ENCODE measurements at places on chromosomes 16 and 17.

- no peak for DNase-seq
Measured at GRCh38 chr16:66728804-66729203, 22.6 kb downstream of the DYNC1LI2 start.

DNA sequence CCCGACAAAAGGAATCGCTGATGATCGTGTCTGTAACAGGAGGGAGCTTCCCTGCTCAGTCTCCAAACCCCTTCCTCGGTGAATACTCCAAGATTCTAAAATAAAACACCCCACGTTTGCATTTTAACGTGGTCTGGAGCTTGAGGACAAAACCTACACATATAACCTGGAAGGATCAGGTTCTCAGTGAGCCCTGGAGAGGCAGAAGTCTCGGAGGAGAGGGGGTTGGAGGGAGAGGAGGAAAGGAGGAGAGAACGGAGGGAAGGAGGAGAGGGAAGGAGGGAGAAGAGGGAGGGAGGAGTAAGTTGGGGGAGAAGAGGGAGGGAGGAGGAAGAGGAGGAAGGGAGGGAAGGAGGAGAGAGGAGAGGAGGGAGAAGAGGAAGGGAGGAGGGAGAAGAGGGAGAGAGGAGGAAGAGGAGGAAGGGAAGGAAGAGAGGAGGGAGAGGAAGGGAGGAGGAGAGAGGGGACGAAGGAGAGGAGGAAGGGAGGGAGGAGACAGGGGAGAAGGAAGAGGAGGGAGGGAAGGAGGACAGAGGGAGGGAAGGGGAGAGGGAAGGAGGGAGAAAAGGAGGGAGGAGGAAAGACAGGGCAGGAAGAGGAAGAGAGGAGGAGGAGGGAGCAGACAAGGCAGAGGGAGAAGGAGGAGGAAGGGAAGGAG, 27.4 kb upstream of the GINS2 start:
- DNase-seq, result no peak

GRCh38 chr17:16873174-16874035, 98.5 kb downstream of the TNFRSF13B start:
- no peak for DNase-seq

GRCh38 chr17:51770027-51770759, 388.3 kb downstream of the CA10 start:
- DNase-seq, result no peak

DNA sequence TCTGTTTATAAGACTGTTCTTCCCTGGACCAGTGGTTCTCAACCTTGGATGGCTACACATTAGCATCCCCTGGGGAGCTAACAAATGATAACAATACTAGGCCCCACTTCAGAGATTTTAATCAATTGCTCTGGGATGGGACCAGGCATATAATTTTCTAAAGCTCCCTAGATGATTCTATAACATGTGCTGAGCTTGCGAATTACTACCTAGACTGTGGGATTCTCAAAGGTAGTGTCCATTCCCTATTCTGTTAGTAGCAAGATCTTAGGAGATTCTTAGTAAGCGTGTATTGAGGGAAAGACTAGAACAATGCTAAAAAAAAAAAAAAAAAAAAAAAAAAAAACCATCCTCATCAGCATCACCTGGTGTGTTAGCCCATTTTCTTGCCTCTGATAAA, 412.0 kb upstream of the CDH5 start:
- DNase-seq, result no peak

DNA sequence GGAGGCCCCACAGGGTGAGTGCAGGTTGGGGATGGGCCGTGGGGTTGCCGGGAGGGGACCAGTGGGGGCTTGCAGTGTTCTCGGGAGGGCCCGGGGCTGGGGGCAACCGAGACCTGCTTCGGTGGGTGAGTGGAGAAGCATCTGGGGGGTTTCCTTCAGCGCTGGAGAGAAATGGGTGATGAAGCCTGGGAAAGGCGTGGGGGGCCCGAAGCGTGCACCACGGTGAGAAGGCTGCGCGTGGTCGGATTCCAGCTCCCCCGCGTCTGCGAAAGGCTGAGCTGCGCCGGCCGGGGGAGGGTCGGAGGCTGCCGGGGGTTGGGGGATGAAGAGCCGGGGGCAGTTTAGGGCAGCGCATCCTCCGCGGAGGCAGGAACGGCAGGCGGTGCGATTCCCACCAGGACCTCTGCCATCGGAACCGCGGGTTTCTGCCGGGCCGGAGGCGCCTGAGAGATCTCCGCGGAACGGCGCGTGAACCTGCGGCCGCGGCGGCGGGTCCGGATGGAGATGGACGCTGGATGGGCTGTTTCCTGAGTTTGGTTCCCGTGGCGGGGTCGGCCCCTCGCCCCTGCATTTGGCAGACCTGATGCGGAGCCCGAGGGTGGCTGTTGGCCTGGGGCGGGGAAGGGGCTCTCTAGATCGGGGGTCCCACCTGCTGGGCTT, 6.9 kb upstream of the SSTR5 start:
- no peak for DNase-seq

DNA sequence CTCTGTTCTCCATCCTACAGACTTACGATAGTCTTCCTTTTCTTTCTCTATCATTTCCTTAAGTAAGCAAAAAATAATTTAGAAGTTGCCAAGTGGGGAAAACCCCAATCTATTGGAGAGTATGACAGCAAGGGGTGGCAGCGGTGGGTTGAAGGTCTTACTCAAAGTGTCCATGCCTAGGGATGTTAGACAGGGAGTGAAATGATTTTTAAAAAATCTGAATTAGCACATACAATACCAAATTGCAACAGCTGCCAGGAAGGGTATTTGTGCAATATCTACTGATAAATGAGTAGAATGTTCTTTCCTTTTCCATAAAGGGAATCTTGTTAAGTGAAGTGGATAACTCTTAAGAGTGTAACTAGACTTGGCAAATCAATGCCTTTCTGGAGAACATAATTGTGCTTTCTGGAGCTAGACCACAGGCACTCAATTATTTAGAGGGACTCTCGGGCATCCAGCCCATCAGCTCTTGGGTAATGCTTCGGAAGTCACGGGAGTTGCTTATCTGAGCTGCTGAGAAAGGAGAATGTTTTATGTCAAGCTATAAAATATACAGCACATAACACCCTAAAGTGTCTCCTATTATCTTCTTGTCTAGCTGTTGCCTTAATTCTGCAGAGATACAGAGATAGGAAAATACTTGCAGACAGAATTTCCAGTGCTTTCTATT, 151.5 kb downstream of the KCNJ2 start:
- no peak for DNase-seq

GRCh38 chr16:70725024-70725911, 39.4 kb upstream of the MTSS2 start:
- DNase-seq, result no peak

- peak; percentile 45 for DNase-seq
Measured at GRCh38 chr17:1865252-1866037, 35.6 kb downstream of the RPA1 start.
